Myometrial cell (primary cell): ENCODE measurements at places on chromosomes 7 and 10. TPM values are rescaled to one million over a fixed set of nuclear protein-coding genes. Genes with fewer than 3 reads are reported as not detected.

Gene GBX1
- not detected in 2 replicates for total RNA-seq

Gene NEUROD6
- not detected in 2 replicates for total RNA-seq

Gene ASB10
- not detected in 2 replicates for total RNA-seq

Gene FAM180A
- total RNA-seq, result 1.7 and 5.1 TPM in 2 replicates

Gene FBXL13
- total RNA-seq, result 1.1 and 1.4 TPM in 2 replicates
